ENCODE measurements at places on chromosomes 1 and 21.

GRCh38 chr1:230196077-230196476, 129.0 kb downstream of the GALNT2 start:
- no peak for DNase-seq

- no peak for DNase-seq
These were observed 3.8 kb downstream of the COQ8A start for GRCh38 chr1:226943927-226944326.

GRCh38 chr1:239678181-239678580, 291.8 kb downstream of the CHRM3 start:
- DNase-seq, result no peak

- peak; percentile 27 for DNase-seq
These were observed 5.1 kb upstream of the CAPN8 start for GRCh38 chr1:223670458-223671159.

DNA sequence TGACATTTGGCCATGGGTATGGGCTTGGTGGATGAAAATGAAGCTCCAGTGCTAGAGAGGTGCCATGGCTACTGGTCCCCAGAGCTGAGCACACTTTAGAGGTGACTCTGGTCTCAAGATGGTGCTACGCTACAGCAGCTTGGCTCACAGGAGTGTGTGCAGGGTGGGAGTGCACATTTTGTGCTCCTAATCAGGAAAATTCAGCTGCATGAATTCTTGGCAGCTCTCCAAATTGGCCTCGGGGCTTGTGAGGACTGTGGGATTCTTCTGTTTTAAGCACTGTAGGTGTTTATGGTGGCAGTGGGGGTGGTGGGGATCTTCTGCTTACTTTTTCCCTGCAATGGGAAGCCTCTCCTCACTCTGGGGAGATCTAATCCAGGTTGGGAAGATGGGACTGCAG, 17.3 kb upstream of the TIPRL start:
- no peak for DNase-seq
